ENCODE measurements at places on chromosomes 7 and 10.

- peak; percentile 38 for DNase-seq
Measured at GRCh38 chr7:74606101-74606908, 51.2 kb upstream of the GTF2I start.

GRCh38 chr10:7577176-7577575, 89.6 kb downstream of the ITIH5 start:
- no peak for DNase-seq

DNA sequence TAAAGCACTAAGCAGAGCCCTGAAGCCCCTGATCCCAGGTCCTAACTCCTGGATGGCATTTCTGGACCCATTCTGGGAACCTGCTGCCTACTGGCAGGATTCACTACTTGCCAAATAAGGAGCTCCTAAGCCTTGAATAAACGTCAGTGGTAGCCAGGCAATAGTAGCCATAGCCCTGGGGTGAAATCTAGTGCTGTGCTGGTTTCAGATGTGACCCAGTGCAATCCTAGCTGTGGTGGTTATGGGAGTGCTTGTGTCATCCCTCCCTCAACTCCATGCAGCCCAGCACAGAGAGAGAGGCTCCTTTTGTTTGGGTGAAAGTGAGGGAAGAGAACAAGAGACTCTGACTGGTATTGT, 43.7 kb downstream of the PCLO start:
- DNase-seq = no peak

GRCh38 chr7:88201305-88201704, 18.5 kb downstream of the SRI start:
- DNase-seq = no peak

GRCh38 chr7:97024209-97025129, at the start of gene DLX5:
Gene DLX5 (minus strand): TSS chr7:97024831. CDS start chr7:97024623, 208 bp downstream.
- no peak for DNase-seq

GRCh38 chr10:92732958-92733357, 43.2 kb downstream of the HHEX start:
- DNase-seq = no peak

GRCh38 chr7:66474441-66474840, 154.2 kb upstream of the KCTD7 start:
- DNase-seq = no peak

DNA sequence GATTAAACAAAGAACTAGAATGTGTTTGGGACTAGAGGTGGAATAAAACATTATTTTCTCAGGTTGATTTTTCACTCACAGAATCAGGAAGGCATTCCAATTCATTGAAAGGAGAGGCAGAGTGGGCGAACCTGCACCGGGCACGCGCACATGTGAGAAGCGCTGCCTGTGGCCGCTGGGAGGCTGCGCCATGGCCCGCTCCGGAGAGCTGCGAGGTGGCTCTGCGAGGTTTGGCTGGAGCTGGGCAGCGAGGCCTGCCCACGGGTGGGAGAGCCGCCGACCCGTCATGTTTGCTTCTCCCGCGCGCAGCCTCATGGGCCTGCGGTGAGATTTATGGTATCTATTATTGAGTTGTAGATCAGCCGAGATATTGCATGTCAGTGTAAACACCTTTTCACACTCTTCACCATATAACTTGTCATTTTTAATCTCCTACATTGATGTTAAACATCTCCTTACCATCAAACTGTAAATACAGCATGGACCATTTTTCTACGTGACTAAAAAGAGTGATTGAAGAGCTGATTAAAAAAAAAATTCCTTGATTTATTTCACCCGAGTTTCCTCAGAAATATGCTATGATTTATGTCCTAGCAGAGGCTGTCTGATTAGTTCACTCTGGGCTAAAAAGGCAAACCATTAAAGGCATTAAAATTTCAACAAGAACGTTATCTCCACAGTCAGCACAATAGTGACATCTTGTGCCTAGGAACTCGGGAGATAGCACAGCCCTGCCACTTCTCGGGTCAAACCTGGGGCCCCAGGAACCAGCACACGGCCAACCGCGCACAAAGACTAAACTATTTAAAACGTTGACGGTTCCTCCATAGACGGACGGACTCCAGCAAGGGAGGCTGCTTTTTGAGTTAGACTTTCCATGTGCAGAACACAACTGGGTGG, 96.6 kb upstream of the RNF32 start:
- no peak for DNase-seq

GRCh38 chr10:110502851-110503301, 5.2 kb downstream of the DUSP5 start:
- DNase-seq = no peak

DNA sequence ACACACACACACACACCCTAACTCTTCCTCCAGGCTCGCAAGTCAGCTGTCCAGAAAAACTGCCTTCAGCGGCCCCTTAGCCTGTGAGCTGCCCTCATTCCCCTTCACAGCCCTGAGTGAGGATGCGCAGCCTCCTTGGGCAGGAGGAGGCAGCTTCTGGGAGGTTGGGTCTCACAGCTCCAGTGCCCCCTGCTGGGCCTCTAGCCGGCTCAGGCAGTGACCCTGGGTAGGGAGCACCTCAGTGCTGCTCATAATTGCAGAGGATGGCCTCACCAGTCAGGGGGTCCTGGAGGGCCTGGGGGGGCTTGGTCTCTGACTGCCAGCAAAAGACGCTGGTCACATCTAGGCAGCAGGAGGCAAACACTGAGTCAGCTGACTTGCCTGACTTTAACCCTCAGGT, 43.7 kb downstream of the ZNF273 start:
- peak; percentile 14 for DNase-seq

- DNase-seq = peak; percentile 63
Measured at GRCh38 chr10:101018600-101019439, 12.1 kb downstream of the PDZD7 start.

DNA sequence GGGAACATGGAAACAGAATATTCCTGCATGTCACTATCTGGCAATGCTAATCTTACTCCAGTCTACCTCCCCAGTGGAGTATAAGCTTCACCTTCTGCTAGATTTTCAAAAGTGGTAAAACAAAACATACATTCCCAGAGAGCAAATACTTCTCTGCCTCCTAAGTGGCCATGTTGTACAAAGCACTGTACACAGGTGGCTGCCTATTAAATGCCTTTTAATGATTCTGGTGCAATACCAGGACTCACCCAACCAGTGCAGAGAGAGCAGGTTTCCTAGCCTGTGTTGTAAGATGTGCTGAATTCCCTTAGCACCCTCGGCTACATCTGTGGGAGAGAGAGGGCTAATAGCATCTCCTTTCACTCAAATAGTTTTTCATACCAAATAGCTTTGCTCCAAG, 684.3 kb upstream of the NRP1 start:
- DNase-seq = no peak

- no peak for DNase-seq
Measured at GRCh38 chr10:95415621-95416031, 124.8 kb upstream of the PDLIM1 start.

- no peak for DNase-seq
Measured at GRCh38 chr7:33837356-33837851, 67.9 kb upstream of the BMPER start.

DNA sequence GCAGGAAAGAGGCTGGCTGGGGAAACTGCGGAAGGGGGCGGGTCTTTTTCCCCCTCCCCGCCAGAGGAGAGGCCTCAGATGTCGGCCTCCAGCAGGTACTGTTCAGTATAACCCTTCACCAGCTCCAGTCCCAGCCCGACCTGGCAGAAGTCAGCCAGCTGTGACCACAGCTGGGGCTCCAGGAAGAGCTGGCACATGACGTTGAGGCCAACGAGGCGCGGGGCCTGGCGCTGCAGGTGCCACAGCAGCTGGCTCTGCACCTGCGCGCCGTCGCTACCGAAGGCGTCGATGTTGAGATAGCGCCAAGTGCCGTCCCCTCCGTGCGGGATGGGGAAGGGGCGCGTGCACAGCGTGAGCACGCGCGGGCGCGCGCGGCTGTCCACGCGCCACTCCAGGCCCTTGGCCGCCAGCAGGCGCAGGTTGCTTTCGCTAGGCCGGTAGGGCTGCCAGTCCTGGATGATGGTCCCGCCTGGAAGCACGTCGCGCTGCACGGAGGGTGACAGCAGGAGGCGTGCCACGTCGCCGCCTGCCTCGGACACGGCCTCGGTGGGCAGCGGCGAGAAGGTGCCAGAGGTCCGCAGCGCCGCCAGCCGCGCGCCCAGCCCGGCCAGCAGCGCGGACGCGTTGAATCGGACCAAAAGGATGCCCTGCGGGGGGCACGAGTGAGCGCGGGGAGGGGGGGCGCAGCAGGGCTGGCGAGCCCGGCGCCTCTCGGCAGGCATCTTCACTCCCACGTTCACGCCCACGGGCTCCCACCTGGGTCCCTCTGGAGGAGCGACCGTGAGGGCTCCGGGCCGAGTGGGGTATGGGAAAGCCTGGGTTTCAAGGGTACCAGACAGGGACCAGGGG, 6.9 kb upstream of the VGF start:
- DNase-seq = no peak

DNA sequence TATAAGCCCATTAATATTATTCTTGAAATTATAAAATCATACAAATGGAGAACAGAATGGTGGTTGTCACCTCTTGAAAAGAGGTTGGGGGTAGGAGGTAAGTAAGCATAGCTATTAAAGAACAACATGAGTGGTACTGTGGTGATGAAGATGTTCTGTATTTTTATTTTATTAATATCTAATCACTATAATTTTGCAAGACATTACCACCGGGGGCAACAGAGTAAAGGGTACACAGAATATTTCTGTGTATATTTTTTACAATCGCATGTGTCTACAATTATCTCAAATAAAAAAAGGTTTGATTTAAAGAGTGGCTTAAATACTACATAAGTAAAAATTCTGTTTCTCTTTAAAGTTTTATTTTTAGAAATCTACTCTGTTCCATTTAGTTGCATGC, 557.8 kb downstream of the NXPH1 start:
- DNase-seq = no peak

GRCh38 chr10:44913350-44914081, 2.4 kb downstream of the TMEM72 start:
- peak; percentile 12 for DNase-seq

DNA sequence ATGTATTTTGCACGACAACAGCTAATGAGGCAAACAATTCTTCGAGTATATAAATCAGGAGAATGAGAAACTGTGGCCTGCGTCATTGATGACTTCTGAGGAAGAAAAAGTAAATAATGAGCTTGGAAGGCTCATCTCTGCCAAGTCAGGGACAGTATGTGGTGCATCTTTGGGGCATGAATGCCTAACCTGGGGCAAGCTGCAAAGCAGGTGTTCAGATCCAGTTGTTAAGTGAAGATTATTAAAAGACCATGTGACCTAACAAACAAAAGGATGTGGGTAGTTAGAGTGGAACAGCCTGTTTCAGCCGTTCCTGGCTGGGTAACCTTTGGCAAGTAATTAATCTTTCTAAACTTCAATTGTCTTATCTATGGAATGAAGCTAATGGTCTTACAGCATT, 93.0 kb downstream of the LYZL2 start:
- DNase-seq = no peak

- DNase-seq = no peak
Measured at GRCh38 chr7:272108-272615, 17.8 kb upstream of the FOXL3 start.

- no peak for DNase-seq
Measured at GRCh38 chr10:21488957-21489446, 36.5 kb downstream of the SKIDA1 start.

- DNase-seq = no peak
Measured at GRCh38 chr7:132842478-132842877, 239.4 kb downstream of the CHCHD3 start.

GRCh38 chr10:1928606-1929005, 191.3 kb upstream of the ADARB2 start:
- no peak for DNase-seq

DNA sequence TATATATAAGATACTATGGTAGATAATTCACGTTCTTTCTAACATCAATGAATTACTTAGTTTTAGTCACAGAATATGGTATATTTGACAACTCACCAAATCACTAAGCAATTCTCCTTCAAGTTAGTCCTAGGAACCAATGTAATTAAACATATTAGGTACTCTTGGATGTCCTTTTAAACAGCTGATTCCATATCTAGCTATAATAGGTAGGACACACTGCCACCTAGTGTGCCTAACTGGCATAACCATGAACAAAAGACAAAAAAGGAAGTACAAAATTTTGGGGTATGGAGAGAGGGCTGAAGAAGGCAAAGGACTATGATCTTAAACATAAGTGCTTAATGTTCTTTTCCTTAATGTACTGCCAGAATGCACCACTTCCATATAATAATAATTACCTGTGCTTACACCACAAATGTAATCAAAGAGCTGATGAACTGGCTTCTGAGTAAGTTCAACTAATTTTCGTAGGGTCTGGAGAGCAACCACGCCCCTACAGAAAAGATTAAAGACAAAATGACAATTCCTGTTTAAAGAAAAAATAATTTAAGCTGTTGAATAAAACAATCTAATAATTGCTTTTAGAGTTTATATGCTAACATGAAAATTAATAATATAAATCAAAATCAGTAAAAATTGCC, 28.7 kb downstream of the PNPLA8 start:
- peak; percentile 12 for DNase-seq

DNA sequence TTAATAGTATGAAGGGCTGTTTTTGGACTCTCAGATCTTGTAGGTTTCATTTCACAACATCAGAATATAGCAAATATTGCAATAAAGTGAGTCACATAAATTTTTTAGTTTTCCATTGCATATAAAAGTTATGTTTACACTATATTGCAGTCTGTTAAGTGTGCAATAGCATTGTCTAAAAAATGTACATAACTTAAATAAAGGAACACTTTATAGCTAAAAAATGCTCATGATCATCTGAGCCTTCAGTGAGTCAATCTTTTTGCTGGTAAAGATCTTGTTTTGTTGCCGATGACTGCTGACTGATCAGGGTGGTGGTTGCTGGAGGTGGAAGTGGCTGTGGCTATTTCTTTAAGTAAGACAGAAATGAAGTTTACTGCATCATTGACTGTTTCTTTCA, 42.0 kb downstream of the ABCA13 start:
- DNase-seq = no peak

DNA sequence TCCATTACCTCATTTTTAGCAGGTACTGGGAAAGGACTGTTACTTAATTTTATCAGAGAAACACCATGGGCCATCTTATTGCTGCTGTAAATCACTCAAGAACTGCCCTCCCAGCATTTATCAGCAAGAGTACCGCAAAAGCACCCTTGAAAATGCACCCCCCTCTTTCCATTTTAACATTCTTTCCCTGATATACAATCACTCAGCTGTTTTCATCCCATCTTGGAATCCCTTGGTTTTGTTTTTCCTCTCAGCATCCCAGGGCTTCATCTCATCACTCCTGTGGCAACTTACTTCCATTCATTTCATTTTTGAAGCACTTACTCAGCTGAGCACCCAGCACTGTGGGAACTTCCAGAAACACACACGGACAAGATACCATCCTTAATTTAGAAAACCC, 36.5 kb downstream of the RAPGEF5 start:
- no peak for DNase-seq

GRCh38 chr10:22849077-22849805, 78.6 kb upstream of the ARMC3 start:
- DNase-seq = no peak

DNA sequence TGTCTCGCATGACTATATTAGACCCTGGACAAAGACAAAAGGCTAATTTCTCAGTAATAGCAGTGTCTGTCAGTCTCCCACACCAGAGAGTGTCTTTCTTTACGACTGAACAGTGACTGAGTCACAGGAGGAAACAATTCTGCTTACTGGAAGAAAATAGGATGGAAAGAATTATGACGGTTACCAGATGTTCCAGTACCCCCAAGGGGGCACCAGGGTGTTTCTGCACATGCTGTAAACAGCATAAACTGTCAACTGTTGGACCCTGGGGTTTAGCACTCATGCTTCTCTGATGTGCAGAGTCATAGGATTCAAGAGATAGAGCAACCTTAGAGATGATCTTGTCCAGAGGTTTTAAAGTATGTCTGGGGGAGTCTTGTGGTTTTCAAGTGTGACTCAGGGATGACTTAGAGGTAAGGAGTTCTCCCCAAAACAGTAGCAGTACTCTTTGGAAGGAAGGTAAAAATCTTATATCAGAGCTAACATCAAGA, 291.7 kb downstream of the THSD7A start:
- DNase-seq = no peak

- DNase-seq = no peak
Measured at GRCh38 chr7:11485636-11486035, 346.4 kb downstream of the THSD7A start.
